ENCODE measurements at places on chromosomes 2 and 18.

GRCh38 chr18:79355433-79356335 lies 40.0 kb upstream of the NFATC1 start:
- ATAC-seq = no peak

GRCh38 chr2:99737537-99737936 lies 247.7 kb upstream of the REV1 start:
- no peak for ATAC-seq

- ATAC-seq = no peak
Observed at GRCh38 chr2:68837164-68837860, 33.9 kb downstream of the BMP10 start.

- no peak for ATAC-seq
Observed at GRCh38 chr2:7225848-7226247, 308.6 kb downstream of the RNF144A start.

DNA sequence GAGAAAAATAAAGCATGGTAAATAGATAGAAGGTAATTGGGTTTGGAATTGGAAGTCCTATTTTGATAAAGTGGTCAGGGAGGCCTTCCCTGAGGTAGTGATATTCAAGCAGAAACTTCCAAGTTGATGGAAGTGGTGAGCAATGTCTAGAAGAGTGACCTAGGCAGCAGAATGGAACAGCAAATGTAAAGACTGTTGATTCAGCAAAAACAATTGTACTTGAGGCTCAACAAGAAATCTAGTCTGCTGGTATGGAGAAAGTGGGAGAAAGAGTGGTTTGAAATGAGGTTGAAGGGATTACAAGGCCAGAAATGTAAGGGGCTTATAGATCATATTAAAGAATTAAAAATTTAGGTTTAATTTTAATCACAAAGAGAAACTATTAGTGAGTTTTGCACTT lies 181.3 kb downstream of the MBD5 start:
- no peak for ATAC-seq

GRCh38 chr18:12744103-12744502 lies 41.3 kb downstream of the PSMG2 start:
- ATAC-seq = no peak

DNA sequence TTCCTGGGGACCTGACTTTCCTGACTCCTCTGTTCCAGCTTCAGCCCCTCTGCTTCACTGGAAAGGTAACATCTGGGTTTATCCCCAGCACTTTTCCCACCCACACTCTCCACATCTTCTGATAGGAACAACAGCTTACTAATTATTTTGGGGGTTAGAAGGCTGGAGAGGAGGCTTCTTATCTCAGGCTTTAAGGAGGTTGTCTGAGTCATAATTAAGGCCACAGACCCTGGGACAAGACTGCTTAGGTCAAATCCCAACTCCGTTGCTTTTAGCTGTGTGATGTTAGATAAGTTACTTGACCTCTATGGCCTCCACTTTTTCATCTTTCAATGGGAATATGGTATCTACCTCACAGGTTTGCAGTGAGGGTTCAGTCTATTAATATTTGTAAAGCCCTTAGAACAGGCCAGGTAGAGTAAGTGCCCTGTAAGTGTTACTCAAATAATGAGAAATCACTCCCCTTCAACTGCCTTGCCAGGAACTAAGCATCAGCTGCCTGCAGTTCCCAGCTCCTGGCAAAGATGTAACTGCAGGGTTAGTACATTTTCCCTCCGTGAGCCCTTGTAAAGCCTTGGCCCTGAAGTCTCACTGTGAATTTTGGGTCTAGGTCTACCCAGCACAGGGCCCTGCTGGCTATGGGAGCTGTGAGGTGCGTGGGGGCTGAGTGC lies 123.6 kb downstream of the MTX2 start:
- no peak for ATAC-seq
